ENCODE measurements at places on chromosomes 16 and 17. TPM values are rescaled to one million over a fixed set of nuclear protein-coding genes. Genes with fewer than 3 reads are reported as not detected.

The FOXL1 gene
- polyA plus RNA-seq = not detected

The CD300LB gene
- polyA plus RNA-seq = not detected

The GPR179 gene
- polyA plus RNA-seq = not detected

The ABCC6 gene
- polyA plus RNA-seq = 0.20 TPM

The ATP2C2 gene
- polyA plus RNA-seq = not detected

The CDH5 gene
- polyA plus RNA-seq = not detected

The USP6 gene
- not detected for polyA plus RNA-seq

The SOX9 gene
- not detected for polyA plus RNA-seq

The RHBDL3 gene
- not detected for polyA plus RNA-seq

The TAC4 gene
- polyA plus RNA-seq = not detected

The ADAP2 gene
- not detected for polyA plus RNA-seq

The PRDM7 gene
- not detected for polyA plus RNA-seq

The PRAC2 gene
- polyA plus RNA-seq = not detected

The PTX4 gene
- not detected for polyA plus RNA-seq

The DNAJC7 gene
- 77.7 TPM for polyA plus RNA-seq

The CNGB1 gene
- not detected for polyA plus RNA-seq

The C16orf54 gene
- 44.1 TPM for polyA plus RNA-seq

All from naive thymus-derived CD4-positive, alpha-beta T cell (primary cell).